ENCODE measurements at places on chromosomes 7 and 10.

DNA sequence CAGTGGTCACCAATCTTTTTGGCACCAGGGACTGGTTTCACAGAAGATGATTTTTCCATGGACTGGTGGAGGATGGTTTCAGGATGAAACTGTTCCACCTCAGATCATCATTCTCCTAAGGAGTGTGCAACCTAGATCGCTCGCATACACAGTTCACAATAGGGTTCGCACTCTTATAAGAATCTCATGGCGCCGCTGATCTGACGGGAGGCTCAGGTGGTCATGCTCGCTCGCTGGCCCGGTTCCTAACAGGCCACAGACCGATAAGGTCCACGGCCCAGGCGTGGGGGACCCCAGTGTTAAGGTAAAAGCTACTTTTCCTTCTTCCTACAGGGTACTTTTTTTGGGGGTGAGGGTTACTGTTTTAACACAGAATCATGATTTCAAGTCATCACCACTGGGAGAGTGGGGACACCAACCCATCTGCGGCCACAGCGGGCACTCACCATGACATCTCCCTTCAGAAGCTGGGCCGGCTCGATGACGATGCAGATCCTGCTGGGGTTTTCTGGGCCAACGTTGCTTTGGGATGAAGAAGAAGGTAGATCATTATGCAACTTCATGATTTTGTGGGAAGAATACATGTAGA lies 170.5 kb downstream of the TNS3 start:
- DNase-seq: no peak

DNA sequence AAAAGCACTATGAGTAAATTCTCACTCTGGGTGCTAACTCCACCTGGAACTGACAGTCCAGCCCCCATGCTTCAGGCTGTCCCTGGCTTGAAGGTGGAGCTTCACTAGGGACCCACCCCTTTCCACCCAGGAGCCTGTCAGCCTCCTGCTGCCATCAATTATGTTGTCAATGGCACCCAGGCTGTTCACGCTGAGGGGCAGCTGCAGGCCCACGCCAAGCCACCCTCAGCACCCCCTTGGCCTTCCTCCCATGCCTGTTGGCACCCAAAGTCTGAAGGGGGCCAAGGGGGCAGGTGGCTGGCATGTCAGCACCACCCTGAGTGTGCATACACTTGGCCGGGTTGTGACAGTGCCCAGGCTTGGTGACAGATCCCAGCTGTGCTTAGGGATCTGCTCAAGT lies 149.3 kb downstream of the NXPH1 start:
- DNase-seq: no peak

DNA sequence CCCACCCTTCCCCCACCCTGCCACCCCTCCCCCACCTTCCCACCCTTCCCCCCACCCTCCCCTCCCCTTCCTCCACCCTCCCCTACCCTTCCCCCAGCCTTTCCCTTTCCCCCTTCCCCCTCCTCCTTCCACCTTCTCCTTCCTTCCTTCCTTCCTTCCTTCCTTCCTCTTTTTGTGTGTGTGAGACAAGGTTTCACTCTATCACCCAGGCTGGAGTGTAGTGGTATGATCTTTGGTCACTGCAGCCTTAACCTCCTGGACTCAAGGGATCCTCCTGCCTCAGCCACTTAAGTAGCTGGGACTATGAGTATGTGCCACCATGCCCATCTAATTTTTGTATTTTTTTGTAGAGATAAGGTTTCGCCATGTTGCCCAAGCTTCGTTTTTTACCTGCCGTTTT lies 35.2 kb downstream of the CYP17A1 start:
- no peak for DNase-seq

DNA sequence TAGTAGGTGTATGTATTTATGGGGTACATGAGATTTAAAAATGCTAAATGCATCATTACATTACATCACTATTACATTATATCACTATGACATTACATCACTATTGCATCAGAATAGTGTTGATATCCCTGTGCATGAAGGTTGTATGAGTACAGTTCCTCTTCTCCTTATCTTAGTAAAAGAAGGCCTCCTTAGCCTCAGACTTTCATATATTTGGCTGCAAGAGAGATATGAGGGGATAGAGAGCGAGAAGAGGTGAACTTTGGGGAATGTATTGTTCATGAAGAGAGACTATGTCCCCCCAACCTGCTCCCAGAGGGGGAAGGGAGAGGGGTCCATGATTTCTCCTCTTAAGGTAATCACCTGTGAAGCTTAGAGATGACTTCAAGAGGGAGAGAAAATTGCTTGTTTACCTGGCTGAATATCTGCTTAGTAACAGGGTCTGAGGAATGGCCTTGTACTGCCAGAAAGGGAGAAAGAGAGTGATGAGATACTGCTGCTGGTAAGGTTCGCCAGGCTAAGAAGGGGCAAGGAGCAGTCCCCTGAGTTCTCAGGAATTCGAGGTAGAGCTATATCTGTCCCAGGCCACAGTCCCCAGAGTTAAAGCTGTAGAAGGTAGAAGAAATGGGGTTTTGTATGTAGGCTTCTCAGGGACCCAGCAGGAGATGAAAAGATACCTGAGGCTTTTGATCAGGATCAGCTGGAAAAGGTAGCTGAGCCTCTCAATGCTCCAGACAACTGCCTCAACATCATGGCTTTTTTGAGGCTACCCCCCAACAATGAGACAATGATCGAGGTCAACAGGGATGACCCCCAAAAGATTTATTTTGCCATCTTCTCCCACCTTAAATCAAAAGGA lies 168.4 kb upstream of the WNT16 start:
- no peak for DNase-seq

DNA sequence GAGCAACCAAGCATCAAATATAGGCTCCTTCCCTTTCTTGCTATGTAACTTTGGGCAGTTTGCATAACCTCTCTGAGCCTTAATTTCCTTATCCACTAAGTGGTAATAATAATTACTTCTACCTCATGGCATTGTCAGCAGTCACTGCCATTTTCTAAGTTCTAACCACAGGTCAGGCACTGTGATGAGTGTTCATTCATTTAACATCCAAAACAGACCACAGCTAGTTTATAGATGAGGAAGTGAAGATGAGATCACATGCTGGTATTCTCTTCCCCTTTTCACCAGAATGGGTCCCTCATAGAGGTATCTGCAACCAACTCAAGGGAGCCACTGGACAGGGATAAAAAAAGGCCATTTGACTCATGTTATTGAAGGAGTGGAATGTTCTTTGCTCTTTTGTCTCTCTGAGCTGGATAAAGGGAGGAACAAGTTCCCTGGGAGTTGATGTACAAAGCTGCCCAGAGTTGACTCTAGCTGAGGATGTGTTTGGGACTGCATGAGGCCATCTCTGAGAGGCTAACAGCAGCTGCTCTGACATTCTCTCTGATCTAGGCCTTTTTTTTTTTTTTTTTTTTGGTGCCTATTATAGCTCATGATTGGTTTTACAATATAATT lies 65.0 kb downstream of the DNAJC12 start:
- no peak for DNase-seq

DNA sequence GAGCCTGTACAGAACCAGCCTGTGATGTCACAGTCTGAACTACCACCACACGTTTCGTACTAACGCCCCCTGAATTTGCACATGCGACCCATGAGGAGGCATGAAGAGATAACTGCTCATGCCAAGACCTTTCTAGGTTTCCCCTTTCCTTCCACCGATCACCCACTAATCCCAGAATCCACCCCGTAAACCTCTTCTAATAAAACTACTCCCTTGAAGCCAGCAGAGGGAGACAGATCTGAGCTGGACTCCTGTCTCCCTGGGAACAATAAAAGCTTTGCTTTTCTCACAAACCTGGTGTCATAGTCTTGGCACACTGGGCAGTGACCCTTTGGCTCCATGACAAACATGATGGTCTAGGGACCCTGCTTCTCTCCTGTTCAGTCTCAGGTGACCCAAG lies 144.5 kb downstream of the FRMD4A start:
- no peak for DNase-seq

DNA sequence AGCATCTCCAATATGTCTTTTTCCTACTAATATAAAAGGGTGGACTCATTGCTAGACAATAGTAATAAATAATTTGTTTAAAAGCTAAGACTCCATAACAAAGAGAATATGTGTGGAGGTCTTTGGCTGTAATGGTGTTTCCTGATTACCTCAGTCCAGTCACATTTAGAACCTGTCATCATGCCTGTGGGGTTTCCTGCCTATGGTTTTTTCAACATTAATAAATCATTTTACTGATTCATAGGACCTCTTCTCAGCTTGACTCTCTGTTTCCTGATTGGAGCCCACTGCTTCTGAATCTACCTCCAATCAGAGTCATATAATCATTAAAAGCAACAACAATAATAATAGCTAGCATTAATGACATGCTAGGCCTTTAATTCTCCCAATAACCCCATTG lies 52.4 kb upstream of the GNAI1 start:
- DNase-seq: no peak

- DNase-seq: no peak
Measured at GRCh38 chr10:43970018-43970698, 321.5 kb upstream of the ZNF32 start.

- peak; percentile 62 for DNase-seq
Measured at GRCh38 chr7:28096713-28097112, 83.9 kb downstream of the JAZF1 start.

DNA sequence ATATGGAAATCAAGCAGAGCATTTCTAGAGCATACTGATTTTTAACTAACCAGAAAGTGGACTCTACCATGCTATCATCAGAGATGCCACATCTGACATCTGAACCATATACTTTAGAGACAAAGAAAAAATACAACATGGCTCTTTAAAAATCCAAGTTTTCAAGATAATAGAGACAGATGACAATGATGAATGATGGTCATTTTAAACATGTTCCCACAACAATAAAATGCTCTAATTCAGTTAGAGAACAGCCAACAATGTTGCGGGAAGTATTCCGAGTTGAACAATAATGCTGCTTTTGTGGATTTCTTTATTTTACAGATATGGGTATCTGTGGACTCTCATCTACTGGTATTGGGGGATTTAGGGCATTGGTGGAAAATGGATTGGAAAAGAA lies 52.8 kb downstream of the PRTFDC1 start:
- no peak for DNase-seq

DNA sequence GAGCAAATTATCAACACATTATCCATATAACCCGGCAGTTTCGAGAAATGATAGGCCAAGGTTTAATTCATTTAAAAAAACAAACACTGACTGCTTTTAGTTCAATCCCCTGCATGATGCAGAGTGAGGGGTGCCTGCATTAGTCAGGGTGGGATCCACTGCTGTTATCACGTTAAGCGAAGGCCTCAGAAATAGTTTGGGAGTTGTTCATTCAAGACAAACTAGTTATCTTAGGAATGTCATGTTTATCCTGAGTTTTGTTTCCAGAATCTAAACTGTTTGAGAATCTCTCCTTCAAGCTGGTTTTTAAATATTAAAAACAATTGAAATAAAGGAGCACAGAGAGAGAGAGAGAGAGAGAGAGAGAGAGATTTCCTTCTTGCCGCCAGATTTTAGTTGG lies 36.6 kb upstream of the PFKP start:
- no peak for DNase-seq

DNA sequence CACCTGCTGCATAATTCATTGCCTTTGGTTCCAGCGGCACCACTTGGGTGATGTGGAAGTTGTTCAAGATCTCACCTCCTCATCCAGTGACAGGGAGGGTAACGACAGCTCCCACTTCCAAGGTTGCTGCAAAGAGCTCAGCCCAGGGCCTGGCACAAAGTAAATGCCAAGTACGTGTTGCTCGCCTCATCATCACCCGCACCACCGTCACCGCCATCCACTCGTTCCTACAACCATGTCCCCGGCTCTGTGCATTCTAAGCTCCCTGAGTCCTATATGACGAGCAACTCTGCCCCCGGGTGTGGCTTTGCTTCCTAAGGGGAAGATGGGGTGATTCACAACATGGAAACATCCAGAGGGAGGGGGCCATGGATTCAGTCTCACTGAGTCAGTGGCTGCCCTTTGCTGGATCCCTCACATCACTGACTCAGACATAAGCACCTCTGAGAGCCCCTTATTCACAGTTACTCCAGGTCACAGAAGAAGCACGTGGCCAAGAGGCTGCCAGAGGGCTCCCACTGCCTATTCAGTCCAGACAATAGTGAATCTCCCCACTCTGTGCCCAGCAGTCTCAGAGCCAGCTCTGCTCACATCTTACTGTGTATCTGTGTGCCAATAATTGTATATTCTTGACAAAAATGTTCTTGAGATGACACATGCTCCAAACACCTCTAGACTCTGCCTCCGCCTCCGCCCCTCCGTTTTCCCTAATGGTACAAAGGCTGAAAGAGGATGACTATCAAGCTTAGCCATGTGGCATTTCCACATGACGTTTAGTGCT lies 159.1 kb downstream of the GFRA1 start:
- no peak for DNase-seq

Data from HAP-1 (cell line).